Cerebellar cortex (tissue), 1 donor: ENCODE measurements at places on chromosomes 16 and 17.

GRCh38 chr16:10945065-10945787, 862 bp downstream of the CLEC16A start:
- DNase-seq: no peak

DNA sequence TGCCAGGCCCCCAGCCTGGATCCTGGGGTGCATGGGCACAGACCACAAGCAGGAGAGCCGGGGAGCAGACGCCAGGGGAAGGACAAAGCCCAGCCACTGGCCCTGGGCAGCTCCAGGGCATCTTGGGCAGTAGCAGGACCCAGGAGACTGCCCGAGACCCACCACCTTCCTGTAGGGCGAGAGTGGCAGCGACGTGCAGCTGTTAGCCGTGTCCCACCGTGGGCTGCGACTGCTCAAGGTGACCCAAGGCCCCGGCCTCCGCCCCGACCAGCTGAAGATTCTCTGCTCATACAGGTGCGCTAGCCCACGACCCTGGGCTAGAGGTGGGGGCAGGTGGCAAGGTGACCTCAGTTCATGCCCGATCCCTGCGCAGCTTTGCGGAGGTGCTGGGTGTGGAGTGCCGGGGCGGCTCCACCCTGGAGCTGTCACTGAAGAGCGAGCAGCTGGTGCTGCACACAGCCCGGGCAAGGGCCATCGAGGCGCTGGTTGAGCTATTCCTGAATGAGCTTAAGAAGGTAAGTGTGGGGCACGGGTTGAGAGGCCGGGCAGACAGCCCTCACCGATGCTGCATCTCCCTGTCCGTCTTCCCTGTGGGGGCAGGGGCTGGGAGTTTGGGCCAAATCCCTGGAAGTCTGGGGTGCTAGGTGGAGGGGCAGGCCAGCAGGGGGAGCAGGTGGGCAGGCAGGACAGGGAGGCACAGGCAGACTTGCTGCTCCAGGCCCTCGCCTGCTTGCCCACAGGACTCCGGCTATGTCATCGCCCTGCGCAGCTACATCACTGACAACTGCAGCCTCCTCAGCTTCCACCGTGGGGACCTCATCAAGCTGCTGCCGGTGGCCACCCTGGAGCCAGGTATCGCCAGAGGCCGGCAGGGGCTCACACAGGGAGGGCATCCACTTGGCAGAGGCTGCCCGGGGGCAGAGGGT, 13.5 kb upstream of the SMIM5 start:
- peak; percentile 85 for DNase-seq

GRCh38 chr16:20611975-20612481, 35.9 kb upstream of the ACSM2B start:
- DNase-seq: peak; percentile 86

DNA sequence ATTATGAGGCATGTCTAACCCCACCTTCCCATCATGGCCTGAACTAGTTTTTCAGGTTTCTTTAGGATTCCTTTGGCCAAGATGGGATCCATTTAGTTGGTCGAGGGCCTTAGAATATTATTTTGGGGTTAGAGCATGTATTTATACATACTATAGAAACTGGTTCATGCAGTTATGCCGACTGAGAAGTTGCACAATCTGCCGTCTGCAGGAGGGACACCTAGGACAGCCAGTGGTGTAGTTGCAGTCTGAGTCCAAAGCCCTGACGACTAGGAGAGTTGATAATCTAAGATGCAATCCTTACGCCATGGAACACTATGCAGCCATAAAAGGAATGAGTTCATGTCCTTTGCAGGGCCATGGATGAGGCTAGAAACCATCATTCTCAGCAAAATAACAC, 424.0 kb downstream of the SHISA9 start:
- no peak for DNase-seq

GRCh38 chr16:56191156-56191815, at the start of gene GNAO1:
Gene GNAO1 (plus strand): TSS chr16:56191489. CDS start chr16:56192236, 747 bp downstream.
- DNase-seq: peak; percentile 75

- no peak for DNase-seq
Measured at GRCh38 chr17:75809631-75810111, 25.1 kb downstream of the UNK start.

DNA sequence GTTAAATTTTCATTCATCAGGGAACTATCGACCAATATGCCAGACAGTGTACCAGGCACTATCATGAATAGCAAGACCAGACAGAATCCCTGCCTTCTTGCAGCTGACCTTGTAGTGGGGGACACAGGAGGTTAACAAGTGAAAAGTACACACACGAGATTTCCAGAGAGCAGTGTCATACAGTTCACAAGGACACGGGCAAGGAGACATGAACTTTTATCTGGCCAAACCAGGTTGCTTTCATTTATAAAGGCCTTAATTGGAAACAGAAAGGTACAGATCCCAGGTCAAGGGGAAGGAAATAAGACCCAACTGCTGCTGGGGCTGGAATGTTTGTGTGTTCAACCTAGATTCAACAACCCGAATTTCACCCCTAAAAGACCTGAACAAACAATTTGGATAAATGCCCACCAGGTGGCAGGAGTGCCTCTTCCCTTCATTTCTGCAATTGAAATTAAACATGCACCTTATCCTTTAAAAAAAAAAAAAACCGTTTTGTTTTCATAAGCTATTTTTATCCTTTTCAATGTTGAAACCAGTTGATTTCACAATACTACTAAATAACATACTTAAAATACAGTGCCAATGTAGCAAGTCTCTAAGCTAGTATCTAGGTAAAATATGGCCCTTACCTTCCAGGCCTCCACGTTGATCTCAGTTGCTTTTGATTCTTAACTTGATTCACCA, 65.9 kb downstream of the EMP2 start:
- DNase-seq: peak; percentile 51

GRCh38 chr17:2484876-2485275, 26.8 kb downstream of the METTL16 start:
- DNase-seq: peak; percentile 12

DNA sequence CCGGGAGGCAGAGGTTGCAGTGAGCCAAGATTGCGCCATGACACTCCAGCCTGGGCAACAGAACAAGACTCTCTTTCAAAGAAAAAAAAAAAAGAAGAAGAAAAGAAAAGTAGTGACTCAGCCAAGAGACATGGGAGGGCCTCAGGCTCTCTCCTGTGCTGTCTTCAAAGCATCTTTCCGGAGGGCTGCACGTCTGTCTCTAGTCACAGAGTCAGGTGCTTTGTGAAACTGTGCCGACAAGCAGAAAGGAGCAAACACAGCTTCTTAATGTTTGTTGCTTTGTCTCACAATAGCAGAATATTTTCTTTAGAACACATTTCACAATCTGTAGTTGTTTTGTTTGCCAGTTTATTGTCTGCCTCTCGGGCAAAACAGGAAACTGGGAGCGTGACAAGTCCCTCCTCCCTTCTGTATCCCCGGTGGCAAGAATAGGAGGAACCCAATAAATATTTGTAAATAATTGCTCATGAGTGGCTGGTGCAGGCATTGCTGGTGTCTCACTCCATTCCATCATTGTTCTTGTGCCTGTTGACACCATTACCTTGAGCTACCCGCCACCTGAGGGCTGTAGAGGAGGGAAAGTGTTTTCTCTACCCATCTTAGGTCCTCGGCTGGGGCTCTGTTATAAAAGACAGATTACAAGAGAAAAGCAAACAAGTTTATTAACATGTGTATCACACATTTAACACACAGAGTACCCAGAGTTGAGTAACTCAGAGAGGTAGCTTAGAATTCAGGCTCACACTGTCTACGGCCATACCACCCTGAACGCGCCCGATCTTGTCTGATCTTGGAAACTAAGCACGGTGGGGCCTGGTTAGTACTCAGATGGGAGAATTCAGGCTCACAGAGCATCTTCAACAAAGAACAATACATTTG, 5.5 kb downstream of the GAST start:
- no peak for DNase-seq

DNA sequence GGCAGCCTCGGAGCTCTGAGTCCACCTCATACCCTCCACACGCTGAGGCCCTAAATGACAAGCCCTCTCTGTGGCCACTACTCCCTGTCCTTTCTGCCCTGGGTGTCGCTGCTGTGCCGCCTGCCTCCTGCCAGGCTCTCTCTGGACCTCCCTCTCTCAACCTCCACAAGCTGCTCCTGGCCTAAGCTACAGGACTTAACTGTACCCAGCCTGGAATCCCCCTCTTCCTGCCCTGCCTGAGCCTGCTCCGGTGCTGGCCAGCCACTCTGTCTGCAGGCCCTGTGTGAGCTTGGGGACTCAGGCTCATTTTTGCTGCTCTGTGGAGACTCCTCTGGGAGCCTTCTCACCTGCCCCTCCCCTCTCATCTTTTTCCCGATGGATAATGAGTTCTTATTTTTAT, 21.5 kb downstream of the IFT140 start:
- no peak for DNase-seq

GRCh38 chr17:21705021-21705601, 12.8 kb downstream of the KCNJ18 start:
- DNase-seq: no peak

- no peak for DNase-seq
Measured at GRCh38 chr17:13268791-13269595, 251.2 kb upstream of the ELAC2 start.

DNA sequence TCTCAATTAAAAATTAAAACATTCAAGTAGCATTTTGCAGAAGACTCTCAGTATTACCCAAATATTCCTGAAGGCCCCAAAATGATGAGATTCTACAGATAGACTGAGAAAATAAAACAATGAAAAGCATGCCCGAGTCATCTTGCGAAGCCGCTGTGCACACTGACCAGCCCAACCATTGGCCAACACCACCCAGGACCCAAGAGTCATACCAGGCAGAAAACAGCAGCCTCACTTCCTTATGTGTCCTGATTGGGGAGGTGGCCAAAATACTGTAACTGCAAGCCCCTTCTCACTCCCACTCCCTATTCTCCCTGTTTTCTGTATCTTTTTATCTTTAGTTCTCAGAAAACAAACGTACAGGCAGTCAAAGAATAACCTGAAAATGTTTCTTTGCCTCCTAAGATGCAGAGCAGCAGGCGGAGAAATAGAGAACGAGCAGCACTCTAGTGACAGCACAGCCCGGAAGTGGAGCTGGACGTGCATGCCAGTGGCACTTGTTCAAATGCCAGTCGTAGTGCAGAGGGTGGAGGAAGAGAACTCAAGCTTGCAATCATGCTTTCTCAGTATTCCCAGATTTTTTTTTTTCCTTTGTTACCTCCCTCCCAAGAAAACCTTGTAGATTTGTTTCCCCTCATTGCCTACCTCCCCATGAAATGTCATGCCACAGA, 182.3 kb upstream of the SOX9 start:
- no peak for DNase-seq

- no peak for DNase-seq
Measured at GRCh38 chr17:34485999-34486398, 93.4 kb upstream of the TMEM132E start.

DNA sequence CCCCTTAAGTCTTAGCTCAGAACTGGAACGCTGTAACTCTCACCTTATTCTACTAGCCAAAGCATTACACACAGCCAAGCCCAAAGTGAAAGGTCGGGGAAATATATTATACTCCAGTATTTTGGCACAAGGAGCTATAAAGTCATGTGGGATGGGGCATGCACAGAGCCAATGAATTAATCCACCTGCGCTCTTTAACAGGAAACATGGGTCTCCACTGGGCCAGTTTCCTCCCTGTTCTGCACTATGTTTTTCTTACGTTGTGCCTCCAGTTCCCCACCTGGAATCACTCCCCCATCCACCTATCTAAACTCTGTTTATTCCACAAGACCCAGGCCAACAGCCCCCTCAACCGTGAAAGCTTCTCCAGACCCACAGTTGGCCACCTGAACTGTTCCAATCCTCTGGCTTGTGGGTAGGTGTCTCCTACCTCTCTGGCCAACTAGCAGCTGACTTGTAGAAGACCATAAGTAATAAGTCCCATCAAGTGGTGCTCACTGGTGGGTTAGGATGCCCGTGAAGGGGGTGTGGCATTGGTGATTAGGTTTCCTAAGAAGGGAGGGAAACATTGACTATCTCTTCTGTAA, 286.9 kb downstream of the NPIPA8 start:
- no peak for DNase-seq

DNA sequence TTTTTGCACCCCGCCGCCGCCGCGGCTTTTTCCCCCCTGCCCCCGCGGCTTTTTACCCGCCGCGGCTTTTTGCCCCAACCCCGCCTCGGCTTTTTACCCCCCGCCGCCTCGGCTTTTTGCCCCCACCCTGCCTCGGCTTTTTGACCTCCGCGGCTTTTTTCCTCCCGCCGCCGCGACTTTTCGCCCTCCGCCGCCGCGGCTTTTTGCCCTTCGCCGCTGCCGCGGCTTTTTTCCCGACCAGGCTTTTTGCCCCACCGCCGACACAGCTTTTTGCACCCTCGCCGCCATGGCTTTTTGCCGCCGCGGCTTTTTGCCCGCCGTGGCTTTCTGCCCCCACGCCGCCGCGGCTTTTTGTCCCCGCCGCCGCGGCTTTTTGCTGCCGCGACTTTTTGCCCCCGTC, 137.0 kb upstream of the TP53TG3D start:
- no peak for DNase-seq

- no peak for DNase-seq
Measured at GRCh38 chr17:57756951-57757350, 11.9 kb upstream of the CCDC182 start.

- no peak for DNase-seq
Measured at GRCh38 chr17:34386343-34386696, 23.3 kb upstream of the CCL1 start.

GRCh38 chr16:50842013-50842505, 100.2 kb downstream of the CYLD start:
- no peak for DNase-seq
